ENCODE measurements at places on chromosomes 4 and X.

DNA sequence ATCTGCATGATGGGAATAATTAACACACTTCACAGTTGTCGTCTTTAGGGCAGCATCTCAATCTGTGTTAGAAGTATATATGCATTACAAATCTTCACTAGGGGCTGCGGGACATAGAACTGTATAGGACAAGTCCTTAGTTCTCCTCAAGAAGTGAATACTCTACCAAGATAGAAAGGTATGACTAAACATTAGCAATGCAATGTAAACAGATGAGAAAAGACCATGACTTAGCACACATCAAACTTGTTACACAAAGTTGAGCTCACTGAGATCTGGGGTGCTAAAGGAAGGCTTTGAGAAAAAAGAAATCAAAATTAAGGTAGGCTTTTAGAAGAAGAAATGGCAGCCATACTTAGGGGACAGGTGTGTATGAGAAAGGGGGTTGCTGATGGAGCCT lies 182.1 kb upstream of the MAP3K15 start:
- DNase-seq = peak; percentile 33

GRCh38 chrX:8179656-8180055 lies 8.6 kb upstream of the VCX2 start:
- DNase-seq = no peak

GRCh38 chr4:75071317-75071716 lies 138.4 kb downstream of the PARM1 start:
- DNase-seq = no peak

GRCh38 chr4:87718217-87718835 lies 68.2 kb downstream of the DMP1 start:
- no peak for DNase-seq

GRCh38 chr4:176011529-176011928 lies 54.1 kb upstream of the WDR17 start:
- no peak for DNase-seq

DNA sequence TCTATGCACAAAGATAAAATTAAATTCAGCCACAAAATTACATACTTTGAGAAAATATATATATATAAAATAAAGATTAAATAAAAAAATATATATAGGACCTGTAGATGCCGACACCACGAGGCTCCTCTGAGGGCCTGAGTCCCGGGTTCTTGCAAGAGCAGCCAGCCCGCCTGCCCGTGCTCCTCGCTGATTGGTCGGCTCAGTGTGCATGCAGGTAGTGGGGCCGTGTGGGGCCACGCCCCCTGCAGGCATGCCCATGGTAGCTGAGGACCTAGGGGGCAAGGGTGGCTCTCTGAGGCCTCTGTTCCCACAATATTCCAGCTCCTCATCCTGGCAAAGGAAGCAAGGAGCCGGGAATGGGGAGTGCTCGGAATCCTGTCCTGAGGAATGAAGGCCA lies 80.5 kb upstream of the AMELX start:
- no peak for DNase-seq

DNA sequence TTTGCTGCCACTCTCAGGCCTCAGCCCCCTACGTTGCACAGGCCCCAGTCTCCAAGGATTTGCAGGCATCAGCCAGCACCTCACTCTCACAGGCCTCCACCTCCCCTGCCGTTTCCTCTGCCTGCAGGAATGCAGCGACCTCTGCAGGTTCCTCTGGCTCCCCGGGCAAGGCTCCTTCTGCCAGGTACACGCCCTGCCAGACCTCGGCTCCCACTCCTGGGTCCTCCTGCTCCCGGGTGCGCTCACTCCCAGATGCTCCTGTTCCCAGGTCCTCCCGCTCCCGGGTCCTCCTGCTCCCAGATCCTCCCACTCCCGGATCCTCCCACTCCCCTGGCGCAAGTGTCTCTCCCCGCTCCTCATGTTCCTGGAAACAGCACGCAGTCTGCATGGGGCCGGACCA lies 144.4 kb upstream of the RADX start:
- no peak for DNase-seq

DNA sequence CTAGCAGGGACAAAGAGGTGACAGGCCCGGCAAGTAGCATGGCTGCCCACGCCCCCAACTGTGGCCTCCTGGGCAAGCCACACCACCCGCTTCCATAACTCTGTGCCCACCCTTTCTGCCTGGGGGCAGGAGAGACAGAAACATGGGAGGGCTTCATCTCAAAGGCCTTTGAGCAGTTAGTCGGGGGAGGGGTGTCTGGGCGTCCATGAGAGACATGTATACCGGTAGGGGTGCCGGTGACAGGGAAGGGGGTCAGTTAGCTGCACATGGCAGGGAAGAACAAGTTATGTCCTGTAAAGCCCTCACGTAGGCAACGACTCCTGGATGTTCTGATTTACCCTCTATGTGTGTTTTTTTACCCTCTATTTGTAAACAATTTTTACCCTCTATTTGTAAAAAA lies 9.3 kb downstream of the PDZD4 start:
- no peak for DNase-seq

- no peak for DNase-seq
These were observed 87.2 kb downstream of the SH3RF1 start for GRCh38 chr4:169183581-169183980.

DNA sequence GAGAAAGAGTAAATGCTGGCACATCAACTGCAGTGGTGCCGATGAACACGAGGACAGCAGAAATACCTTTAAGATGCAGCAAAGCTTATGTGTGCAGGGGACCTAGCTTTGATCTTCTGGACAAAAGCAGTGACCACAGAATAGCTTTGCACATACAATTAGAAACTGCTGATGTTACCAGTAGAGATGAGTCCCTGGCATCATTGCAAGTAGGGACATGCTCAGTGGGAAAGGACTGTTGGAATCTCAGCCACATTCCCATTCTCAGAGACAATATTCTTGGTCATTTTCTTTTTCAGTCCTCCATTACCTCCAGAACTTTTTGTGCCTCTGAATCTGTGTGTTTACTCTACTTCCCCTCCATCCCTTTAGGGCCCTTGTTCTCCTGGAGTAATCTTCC lies 16.9 kb upstream of the PDLIM3 start:
- DNase-seq = no peak

DNA sequence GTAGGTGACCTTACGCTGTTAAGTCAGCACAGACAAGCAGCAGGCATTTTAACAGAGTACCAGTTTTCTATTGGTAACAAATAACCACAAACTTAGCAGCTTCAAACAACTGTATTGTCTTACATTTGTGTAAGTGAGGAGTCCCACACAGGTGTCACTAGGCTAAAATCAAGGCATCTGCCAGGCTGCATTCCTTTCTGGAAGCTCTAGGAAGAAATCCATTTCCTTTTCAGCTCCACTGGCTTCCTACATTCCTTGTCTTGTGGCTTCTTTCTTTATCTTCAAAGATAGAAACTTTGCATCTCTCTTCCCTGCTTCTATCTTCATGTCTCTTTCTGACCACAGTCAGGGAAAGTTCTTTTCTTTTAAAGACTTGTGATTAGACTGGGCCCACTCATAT lies 139.9 kb downstream of the TMEM144 start:
- DNase-seq = no peak

- DNase-seq = no peak
These were observed 230.7 kb upstream of the GK2 start for GRCh38 chr4:79638735-79639134.

- no peak for DNase-seq
These were observed 83.6 kb upstream of the TTC29 start for GRCh38 chr4:147029296-147029695.

DNA sequence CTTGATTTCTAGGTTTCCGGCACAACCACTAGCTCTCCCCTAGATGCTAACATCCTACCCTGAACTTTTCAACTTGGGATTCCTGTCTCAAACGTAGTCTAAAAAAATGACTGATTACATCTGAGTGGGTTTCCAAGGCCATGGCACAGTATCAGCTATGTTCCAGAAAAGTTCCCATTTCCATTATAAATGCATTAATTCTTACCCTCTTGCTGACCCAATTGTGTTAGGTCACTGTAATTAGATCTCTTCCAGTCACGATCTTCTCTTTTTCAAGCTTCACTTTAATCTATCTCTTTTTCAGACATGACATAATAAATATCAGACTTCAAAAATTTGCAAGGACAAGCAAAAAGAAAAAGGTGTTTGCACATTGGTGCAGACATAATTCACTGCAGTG lies 50.6 kb upstream of the PDE5A start:
- DNase-seq = no peak

All from HFFc6 (cell line).